ENCODE measurements at places on chromosomes 2 and 18.

GRCh38 chr2:214088536-214088935 is 322.3 kb upstream of the VWC2L start:
- no peak for DNase-seq

DNA sequence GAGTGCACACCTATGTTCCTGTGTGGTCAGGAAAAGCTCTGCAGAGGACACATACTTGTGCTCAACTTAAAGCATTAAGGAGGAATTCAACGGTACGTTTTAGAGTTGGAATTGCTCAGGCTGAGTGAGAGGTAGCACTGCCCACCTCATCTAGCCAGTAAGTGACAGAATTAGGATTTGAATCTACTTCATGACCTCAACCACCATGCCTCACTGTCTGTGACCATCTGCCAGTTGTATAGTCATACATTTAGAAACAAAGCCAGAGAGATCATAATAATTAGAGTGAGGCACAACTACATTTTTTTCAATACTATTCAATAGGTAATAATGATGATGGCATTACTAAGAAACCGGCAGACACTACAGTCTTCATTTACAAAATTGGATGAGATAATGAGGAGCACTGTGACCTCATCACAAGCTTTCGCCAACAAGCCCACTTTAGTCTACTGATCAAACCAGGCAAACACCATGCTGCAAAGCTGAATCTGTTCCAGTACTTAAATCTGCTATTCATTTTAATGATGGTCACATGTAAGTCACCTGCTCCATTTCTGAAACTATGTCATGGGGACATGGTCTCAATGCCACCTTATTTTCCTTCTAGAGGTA is 1018.4 kb downstream of the TMEM182 start:
- DNase-seq: no peak

GRCh38 chr18:48662011-48662661 is 123.3 kb downstream of the CTIF start:
- no peak for DNase-seq

GRCh38 chr2:180933332-180933731 is 47.1 kb upstream of the UBE2E3 start:
- DNase-seq: no peak

GRCh38 chr2:8577573-8577972 is 104.3 kb upstream of the ID2 start:
- DNase-seq: no peak

GRCh38 chr2:118909191-118909590 is 32.8 kb upstream of the MARCO start:
- no peak for DNase-seq

GRCh38 chr2:224861266-224861665 is 145.1 kb upstream of the CCDC195 start:
- DNase-seq: no peak

DNA sequence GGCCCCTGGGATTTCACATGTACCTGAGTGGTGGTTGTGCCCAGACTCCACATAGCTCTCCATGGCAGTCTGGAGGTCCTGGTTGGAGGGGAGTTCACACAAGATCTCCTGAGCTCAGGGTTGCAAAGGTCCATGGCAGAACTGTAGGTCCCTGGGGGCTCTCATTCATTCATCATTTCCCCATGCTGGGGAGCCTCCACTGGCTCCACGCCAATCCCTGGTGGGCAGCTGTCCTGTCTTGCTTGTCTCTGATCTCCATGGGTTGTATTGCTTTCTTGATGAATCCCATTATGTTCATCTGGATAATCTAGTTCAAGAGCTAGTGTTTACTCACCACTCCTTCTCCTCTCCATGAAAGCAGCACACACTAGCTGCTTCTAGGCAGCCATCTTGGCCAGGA is 42.4 kb downstream of the ZSWIM2 start:
- no peak for DNase-seq

GRCh38 chr2:65997961-65998360 is 437.0 kb upstream of the MEIS1 start:
- no peak for DNase-seq

GRCh38 chr2:188415754-188416083 is 124.0 kb downstream of the GULP1 start:
- no peak for DNase-seq

DNA sequence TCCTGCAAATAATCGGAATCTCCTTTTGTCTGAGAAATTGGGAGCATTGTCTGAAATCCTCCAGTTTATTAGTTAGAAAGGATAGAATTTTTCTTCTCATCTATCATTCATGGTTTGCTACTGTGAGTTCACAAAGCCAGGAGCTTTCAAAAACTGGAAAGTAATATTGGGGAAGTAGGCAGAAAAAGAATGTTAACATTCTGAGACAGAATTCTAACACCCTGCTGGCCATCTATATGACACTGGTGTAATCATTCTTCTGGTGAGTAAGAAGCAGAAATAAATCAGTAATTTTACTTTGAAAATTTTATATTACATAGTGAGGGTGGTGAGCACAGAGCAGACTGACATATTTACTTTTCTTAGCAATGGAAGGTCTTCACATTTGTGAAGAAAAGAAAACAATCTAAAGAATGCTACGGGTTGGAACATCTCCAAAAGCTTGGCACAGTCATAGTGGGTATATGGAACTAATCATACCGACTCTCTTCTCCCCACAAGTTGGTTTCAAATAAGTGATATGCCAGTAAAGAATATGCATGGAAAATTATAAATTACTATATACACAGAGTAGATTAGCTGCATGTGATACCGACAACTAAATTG is 344.9 kb downstream of the LPIN1 start:
- DNase-seq: no peak

- DNase-seq: no peak
Measured at GRCh38 chr2:135817951-135818350, 19.0 kb downstream of the LCT start.

- no peak for DNase-seq
Measured at GRCh38 chr2:52117299-52117698, 1085.4 kb upstream of the NRXN1 start.
